ENCODE measurements at places on chromosomes 2 and 18.

DNA sequence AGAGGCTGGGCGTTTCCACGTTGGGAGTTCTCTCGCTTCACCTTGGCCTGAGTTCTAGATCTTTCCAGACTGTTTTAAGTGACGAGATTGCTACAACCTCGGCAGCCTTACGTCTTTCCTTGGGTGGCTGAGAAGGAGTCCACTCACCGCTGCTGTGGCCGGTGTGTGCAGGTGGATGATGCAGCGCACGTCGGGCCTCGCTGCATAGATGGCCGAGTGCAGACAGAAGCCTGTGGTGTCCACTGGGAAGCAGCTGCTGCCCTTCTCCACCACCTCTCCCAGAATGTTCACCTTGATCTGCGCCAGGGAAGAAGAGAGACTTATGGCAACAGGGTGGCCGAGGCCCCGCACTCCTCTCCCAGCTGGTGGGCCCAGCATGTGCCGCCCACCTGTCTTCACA lies 75.7 kb downstream of the ADD2 start:
- DNase-seq, result no peak

DNA sequence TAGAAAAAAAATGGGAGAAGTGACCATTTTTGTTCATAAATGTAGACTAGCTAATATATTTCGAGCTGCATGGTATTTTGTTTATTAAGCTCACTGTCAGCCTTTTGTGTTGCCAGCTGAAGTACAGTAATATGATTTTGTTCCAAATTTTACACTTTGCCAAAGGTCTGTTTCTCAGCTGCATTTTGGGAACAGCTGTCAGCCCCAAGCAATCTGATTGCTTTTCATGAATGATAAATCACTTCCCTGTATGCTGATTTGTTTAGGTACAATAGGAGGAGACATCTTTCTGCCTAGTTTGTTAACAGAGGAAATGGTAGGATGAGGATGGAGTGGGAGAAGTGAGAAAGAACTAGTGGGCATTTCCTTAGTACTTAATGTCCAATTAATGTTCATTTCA lies 79.3 kb downstream of the NABP1 start:
- DNase-seq, result no peak

DNA sequence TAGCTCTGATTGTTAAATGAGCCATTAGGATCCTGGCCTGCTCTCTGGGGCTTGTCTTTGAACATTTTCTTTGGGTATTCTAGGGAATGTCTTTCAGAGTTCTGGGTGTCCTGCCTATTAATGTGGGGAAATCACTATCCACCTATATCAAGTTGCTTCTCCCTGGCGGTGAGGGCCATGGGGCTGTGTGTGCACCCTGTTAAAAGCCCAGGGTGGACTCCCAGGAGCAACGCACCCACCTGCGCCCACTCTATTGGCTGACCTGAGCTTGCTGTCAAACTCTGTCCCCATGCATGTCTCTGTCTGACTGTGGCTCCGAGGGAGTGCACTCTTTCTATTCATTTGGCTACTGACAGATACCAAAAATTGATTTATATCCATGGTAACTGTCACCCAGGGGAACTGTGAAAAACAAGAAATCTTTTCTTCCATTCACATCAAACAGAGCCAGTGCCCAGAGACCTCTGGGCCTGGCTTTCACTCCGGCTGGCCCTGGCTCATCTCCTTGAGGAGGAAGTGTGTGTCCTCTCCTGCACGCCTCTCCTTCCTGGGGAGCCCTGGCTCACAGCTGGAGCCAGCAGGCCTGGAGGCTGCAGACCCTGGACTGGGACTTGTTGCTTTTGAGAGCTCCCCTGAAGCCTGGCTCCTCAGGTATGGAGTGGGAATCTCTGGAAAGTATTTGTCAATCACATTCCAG lies 10.5 kb upstream of the TOGARAM2 start:
- no peak for DNase-seq

GRCh38 chr2:55035716-55036115 lies 14.5 kb downstream of the RTN4 start:
- DNase-seq, result no peak

GRCh38 chr18:32612651-32613050 lies 142.0 kb upstream of the GAREM1 start:
- DNase-seq, result no peak

DNA sequence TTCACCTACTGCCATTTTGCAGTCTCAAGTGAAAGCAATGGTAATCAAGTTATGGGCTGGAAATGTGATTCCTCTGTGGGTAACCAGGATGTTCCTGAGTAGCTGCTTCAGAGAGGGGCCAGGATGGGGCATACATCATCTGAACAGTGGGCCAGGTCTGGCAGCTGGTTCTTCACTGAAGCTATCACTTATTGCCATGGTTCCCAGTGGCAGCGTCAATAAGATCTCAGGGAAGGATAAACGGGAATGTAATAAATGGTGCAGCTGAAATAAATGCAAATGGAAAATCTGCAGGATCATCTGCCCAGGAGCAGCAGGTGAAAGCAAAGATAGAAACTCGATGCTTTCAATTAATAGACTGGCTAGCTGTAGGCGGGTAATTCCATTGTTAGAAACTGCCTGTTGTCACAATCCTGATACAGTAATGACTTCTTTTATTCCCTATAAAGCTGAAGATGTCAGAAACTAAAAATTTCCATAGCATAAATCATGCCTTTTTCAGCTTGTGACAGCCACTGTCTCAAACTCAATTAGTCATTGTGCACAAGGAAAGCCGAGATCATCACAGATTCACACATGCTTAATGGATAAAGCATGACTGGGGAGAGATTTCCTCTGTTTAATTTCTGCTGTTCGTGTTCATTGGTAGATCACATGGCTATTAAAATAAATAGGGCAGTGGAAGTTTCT lies 56.2 kb upstream of the CCDC85A start:
- DNase-seq, result no peak

DNA sequence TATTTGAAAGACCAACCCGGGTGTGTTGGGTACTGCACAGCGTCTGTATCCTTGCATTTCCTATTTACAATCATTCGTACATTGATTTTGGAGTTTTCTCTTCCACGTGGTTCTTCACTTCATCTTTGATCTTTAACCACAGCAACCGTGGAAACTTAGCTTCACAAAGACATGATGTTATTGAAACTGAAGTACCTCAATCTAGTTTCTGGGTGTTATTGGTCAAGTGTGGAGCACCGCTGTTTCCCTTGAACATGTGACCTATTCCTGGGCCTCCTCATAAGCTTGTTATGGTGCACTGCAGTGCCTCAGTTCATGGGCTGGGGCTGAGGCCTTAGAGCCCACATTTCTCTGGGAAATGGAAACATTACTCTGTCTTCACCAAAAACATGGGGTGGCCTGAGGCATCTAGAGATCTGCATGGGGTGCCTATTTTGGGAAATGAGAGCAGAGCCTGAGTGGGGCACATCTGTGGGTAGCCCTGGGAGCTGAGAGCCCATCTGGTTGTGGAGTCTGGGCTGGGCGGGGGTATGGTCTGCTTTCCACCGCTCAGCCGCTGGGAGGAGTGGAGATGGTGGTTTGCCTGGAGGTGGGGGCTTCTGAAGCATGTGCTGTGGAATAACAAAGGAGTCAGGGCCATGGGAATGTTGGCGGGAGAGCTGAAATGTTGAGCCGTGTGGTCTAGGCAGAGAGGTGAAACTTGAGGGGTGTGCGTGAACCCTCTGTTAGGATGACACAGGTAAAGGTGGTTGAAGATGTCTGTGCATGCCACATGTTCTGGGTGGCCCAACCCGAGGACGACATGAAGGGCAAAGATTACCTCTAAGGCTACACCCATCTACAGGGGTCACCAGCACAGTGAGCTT lies 37.4 kb downstream of the ZNF236 start:
- no peak for DNase-seq

GRCh38 chr2:195094330-195094729 lies 562.7 kb upstream of the SLC39A10 start:
- DNase-seq, result no peak

DNA sequence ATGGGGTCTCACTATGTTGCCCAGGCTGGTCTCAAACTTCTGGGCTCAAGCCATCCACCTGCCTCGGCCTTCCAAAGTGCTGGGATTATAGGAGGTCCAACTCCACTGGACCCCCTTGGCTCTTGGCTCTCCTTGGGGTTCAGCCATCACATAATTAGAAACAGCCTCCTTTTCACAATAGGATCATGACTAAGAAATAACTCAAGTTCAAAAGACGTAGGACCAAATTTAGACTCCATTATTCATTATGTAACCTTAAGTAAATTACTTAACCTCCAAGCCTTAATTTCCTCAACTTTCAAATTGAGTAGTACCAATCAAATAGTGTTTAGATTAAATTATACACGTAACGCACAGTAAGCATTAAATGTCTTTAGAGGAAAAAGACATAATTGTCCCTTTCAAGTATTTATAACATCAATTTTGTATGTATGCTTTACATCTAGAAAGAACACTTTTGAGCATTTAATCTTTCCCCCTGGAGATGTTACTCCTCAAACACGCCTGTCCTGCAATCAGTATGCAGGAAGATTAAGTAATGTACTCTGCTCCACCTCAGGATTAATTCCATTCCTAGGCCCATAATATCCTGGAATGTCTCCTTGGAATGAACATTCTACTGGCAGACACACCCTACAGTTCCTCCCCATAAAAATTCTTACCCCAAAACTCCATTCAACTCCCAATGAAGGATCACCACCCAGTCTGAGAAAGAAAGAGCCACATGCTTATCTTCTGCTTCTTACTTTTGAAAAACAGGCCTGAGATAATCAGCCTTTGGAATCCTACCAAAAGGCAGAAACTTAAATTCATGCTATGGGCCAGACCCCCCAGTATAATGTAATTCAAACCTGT lies 49.1 kb downstream of the COBLL1 start:
- DNase-seq, result no peak

GRCh38 chr18:13178976-13179375 lies 39.6 kb upstream of the LDLRAD4 start:
- no peak for DNase-seq

DNA sequence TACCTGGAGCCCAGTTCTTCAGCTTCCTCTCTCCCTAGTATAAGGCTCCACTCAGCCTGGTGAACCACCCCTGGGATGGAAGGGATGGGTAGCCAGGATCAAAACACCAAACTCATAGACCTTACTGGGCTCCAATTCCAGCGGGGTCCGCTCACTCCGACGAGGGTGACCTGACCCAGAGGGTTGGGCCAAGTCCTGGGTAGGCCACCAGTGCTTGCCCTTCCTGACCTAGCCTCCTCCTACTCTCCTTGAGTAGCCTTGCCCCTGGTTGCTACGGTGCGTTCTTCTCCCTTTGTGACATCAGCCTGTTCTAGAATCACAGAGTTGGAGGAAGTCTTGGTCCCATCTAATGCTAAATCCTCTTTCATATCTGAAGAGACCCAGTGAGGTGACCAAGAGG lies 537 bp upstream of the STAT4 start:
- DNase-seq, result no peak

GRCh38 chr2:60492548-60492947 lies 60.9 kb downstream of the BCL11A start:
- DNase-seq, result no peak

DNA sequence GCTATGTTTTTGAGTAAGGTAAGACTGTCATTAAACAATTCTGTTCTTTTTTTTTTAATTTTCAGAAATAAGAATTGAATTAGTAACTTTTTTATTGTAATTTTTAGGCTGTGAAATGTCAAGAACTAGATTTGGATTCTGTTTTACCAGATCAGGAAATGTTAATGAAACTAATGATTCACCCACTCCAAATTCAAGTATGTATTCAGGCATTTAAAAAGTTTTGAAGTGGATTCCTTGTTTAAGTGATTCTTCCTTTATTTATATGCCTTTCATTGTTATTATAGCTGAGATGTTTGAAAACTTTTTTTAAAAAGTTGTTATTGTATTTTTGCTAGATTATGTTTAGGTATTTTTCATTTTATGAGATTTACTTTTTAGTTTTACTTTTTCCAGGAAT lies 96.7 kb downstream of the UBR3 start:
- no peak for DNase-seq

DNA sequence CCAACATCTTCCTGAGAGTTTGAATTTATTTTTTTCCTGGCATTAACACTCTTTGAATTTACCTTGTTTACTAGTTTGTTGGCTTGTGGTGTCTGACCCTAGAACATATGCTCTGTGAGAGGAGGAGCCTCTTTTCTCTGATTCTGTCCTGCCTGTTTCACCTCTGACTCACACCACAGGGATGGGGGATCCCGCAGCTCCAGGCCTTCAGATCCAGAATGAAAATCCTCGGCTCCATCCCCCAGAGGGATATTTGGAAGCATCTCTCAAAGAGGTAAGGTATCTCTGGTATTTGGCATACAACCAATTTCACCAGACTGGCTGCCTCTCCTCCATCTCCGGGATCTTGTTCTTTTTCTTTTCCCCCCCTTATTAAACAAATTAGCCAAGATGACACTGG lies 104.7 kb downstream of the GPR39 start:
- no peak for DNase-seq

DNA sequence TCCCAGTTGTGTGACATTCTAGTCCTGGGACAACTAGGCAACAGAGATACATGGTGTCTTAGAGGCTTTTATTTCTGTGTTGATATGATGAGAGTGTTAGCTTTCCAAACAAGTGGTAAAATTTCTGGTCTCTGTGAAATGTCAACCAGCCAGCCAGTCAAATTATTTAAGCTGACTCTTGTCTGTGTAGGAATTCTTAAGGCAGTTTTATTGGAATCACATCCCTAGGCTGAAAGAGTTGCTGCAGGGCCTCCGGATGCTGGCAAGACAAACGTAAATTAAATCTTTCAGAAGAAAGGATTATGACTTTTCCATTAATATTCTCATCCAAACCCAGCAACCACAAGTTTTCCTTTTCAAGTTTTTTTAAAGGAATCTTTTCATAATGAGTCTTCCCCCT lies 44.6 kb downstream of the SERPINB7 start:
- no peak for DNase-seq

GRCh38 chr18:10965119-10965518 lies 184.2 kb downstream of the PIEZO2 start:
- DNase-seq, result no peak

GRCh38 chr2:58473165-58473564 lies 232.0 kb upstream of the FANCL start:
- DNase-seq, result no peak

- no peak for DNase-seq
Observed at GRCh38 chr2:39499336-39499735, 62.3 kb upstream of the MAP4K3 start.

- no peak for DNase-seq
Observed at GRCh38 chr2:121735518-121736074, 1.1 kb downstream of the NIFK start.

DNA sequence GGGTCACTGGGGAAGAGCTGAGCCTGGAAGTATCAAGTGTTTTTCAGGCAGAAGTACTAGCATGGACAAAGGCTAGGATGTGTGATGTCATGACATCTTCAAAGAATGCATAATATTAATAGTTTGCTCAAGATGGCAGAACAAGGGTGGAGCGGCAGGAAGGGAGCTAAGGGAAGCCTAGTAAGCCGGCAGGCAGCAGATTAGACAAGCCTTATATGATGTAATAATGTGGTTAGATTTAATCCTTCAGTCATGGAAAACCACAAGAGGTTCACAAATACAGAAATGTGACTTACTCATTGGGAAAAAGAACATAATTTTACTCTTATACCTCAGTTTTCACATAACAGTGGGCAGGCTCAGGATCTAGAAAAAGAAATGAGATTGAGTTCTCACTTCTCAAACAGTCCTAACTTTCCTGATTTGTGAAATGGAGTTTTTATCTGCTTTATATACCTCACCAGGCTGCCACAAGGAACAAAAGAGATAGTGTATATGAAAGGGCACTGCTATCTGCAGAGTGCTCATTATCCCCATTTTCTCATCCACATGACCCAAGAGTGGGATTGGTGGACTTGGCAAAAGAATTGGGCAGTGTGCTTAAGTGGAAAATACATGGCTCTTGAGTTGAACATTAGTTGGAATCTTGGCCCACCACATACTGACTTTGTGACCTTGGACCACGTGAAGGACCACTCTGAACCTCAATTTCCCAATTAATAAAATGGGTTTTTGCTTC lies 89.1 kb upstream of the LHCGR start:
- DNase-seq, result no peak

All from stimulated activated CD4-positive, alpha-beta T cell treated with anti-CD3 and anti-CD28 coated beads, Interleukin-1b, Interleukin-23, amount 100 ng/mL, for 1 hour (primary cell).